Skeletal muscle cell (primary cell): ENCODE measurements at places on chromosomes 13 and 19.

GRCh38 chr19:54612428-54612827, 17.9 kb upstream of the LILRB1 start:
- DNase-seq, result no peak

- no peak for DNase-seq
Observed at GRCh38 chr19:15297416-15298224, 34.7 kb downstream of the BRD4 start.

DNA sequence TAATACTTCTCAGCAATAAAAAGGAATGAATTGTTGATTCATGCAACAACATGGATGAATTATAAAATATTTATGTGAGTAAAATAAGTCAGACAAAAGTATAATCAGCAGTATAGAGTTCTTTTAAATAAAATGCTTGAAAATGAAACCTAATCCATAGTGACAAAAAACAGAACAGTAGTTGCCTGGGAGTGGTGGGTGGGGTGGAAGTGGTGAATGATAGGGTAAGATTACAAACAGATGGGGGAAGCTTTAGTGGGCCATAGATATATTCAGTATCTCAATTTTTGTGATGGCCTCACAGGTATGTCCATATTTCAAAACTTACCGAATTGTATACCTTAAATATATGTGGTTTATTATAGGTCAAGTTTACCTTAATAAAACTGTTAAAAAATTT, 124.9 kb upstream of the UBL3 start:
- DNase-seq, result no peak

DNA sequence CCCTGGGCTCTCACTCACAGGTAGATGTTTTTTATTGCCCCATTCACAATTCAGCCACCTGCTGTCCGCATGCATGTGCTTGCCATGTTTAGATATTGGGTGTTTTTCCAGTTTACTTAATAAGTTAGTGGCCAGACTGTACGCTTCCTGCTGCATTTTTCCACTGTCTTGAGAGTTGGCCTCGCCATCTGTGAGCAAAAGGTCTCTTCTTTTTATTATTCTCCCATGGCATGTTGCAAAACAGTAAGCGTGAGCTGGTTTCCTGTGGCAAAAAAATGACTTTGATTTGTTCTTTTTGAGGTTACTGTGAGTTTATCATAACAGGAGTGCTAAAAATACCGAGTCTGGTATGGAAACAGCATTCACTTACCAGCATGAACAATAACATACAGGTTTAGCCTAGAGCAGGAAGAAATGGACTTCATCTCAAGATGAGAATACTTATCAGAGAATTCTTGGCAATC, 46.0 kb downstream of the SAE1 start:
- DNase-seq, result peak; percentile 74

- DNase-seq, result no peak
Observed at GRCh38 chr19:39514840-39515550, at the start of gene SELENOV. TSS of gene SELENOV (plus strand) at chr19:39515139. CDS start at chr19:39515213, 74 bp downstream.

- DNase-seq, result no peak
Observed at GRCh38 chr13:32228330-32229041, 86.7 kb downstream of the ZAR1L start.

DNA sequence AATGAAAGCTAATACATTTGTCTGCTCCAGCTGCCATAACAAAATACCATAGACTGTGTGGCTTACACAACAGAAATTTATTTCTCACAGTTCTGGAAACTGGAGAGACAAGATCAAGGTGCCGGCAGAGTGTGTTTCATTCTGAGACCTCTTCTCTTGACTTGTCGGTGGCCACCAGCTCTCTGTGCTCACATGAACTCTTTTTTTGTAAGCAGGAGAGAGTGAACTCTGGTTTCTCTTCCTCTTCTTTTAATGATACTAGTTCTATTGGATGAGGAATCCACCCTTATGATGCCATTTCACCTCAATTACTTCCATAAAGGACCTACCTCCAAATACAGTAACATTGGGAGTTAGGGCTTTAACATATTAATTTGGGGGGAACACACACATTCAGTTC, 11.7 kb downstream of the KCTD12 start:
- no peak for DNase-seq

DNA sequence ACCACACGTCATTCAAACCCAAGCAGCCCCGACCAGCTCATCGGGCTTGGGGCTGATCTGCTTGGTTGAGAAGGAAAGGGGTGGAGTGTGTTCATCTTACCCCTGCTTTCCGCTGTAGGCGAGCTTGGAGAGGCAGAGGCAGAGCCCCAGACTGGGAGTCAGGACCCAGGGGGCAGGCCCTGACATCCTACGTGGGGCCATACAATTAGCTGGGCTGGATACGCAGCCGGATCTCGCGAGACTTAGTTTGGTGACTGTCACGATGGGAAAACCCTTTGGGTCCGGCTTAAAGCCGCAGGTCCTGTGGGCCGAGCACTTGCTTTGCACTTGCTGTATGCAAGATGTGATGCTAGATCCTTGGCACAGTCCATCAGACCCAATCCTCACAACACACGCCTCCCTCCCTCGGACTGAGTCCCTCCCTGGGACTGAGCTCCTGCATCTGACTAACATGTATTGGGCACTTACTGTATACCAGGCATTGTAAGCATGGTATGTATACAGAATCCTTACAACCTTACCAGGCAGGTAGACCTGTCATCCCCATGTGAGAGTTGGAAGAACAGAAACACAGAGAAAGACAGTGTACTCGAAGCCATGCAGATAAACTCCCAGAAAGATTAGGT, 3.7 kb downstream of the CEACAM16 start:
- no peak for DNase-seq

DNA sequence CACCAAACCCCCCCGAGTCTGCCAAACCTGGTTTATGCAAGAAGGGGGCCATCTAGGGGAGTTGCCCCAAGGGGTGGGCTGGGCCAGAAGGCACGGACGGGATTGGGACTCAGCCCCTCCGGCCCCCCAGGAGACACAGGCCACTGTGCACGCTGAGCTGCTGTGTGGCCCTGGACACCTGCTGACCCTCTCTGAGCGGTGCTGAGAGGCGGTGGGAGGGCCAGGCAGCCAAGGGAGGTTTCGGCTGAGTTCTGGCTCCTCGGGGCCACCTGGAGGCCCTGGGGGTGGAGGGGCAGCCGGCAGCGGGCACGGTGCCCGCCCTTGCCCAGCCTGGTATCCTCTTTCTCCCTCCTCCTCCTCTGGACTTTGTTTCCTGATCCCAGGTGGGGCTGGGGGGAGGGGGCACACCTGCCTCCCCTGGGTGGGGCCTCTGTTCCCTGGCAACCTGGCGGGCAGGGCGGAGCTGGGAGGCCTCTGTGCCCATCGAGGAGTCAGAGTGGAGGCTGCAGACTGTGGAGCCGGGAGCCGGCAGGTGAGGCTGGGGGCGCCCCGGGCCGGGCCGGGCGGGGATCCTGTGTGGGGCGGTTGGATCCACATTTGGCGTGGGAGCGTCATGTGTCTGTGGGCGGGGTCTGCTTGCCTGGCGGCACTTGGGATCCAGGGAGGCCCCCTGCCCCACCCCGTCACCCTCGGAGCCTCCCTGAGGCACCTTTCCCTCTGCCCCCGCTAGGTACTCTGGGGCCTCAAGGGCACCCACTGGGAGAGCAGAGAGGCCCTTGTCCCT, at the start of gene MISP:
MISP (plus strand) TSS at position 473 of the 784 bp plus-strand sequence. CDS start 5,835 bp downstream, outside the sequence.
- no peak for DNase-seq

GRCh38 chr13:111483621-111483987, 163.2 kb downstream of the TEX29 start:
- DNase-seq, result no peak

GRCh38 chr19:9823816-9824215, 3.9 kb upstream of the UBL5 start:
- no peak for DNase-seq

- DNase-seq, result no peak
Observed at GRCh38 chr13:25928941-25929505, 122.8 kb downstream of the SHISA2 start.

- no peak for DNase-seq
Observed at GRCh38 chr13:21538753-21539152, 65.2 kb downstream of the MICU2 start.

DNA sequence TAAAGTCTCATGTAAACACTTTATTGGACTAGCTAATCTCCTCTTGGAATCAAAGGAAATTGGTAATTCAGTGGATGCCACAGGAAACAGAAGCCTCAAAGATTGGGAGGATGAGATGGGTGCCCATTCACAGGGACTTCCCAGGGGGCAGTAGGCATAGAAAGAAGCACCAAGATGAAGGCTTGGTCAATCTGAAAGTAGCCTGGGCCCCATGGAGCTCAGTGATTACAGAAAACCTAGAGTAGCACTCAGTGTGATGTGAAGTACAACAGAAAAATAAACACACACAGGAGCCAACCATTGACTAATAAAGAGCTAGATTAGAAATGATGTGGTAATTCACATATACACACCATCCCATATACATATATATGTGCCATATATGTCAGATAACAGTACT, 560.6 kb downstream of the TBC1D4 start:
- DNase-seq, result no peak

GRCh38 chr13:40550130-40550529, 116.3 kb downstream of the FOXO1 start:
- DNase-seq, result no peak

GRCh38 chr19:58042495-58043340, 8.9 kb downstream of the ZSCAN1 start:
- no peak for DNase-seq

DNA sequence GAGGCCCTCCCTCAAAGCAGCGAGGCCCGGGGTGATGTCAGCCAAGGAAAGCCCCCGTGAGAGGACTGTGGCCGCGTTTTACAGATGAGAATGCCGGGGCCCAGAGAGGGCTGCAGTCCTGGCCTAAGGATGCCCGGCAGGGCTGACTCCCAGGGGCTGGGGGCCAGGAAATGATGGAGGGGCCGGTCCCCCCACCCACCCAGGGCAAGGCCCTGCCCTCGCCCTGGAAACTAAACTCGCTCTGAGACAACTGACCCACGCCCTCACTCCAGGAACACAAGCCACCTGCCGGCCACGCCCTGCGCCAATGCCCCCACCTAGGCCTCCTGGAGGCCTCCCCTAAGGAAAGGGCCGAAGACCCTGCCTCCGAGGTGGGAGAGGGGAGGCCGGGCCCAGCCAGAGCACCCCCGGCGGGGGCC, 7.2 kb downstream of the ZBTB7A start:
- no peak for DNase-seq

DNA sequence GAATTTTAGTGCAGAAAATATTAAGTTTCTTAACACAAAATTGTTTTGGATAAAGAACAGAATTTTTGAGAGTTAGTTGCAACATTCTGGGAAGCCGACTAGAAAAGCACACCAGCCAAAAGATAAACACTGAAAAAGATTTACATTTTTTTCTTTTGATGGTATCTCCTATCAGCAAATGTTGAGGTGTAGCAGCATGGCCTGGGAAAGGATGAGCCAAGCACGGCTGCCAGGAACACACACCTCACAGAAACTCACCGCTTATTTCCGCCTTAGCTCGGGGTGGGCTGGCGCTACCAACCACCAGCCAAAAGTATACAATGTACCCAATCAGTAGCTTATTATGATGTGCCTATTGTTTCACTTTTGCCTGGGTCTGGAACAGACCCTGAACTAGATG, 134.7 kb downstream of the MIPEP start:
- no peak for DNase-seq

DNA sequence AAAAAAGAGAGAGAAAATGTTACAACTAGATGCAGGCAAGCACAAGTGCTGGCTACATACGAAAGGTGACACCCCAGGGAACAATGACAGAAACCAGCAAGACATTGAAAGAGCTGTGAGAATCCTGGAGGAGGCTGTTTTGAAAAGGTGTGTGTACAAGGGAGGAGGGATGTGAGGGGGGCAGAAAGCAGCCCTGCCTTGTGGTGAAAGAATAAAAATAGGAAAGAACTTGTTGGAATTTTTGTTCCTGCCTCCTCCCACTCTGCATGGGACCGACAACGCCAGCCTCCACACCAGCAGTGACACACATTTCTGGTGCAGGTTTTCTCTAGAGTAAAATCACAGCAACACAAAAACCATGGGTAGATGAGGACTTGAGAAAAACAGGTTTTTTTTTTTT, 1258.6 kb downstream of the PCDH9 start:
- no peak for DNase-seq

DNA sequence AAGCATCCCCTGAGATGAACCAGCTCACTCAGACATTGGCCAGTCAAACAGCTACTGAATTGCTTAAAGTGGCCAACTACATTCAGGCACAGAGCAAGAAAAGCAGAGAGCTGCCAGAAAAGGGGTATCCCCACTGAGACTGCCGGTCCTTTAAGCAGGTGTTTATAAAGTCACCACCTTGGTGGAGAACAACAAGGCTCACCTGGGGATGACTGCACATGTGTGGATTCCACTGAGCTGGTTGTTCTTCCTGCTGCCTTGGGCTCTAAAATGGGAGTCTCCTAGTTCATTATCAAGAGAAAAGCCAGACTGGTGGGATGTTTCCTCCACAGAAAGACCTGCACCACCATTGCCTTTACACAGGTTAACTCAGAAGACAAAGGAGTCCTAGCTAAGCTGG, 51.8 kb upstream of the IPO5 start:
- DNase-seq, result no peak

GRCh38 chr13:98214008-98214643, 37.1 kb upstream of the RNF113B start:
- peak; percentile 36 for DNase-seq

GRCh38 chr19:11159598-11160439, 4.2 kb upstream of the SPC24 start:
- DNase-seq, result no peak

- no peak for DNase-seq
Observed at GRCh38 chr19:23273022-23273589, 22.9 kb upstream of the ZNF724 start.

- no peak for DNase-seq
Observed at GRCh38 chr13:114097893-114098688, 34.3 kb downstream of the RASA3 start.

GRCh38 chr19:43595999-43596841, at the start of the genes IRGQ and ZNF576:
TSS of gene IRGQ (minus strand) at chr19:43596134. CDS start at chr19:43595338, 796 bp downstream.
TSS of gene ZNF576 (plus strand) at chr19:43596595. CDS start at chr19:43597109, 514 bp downstream.
- peak; percentile 95 for DNase-seq

DNA sequence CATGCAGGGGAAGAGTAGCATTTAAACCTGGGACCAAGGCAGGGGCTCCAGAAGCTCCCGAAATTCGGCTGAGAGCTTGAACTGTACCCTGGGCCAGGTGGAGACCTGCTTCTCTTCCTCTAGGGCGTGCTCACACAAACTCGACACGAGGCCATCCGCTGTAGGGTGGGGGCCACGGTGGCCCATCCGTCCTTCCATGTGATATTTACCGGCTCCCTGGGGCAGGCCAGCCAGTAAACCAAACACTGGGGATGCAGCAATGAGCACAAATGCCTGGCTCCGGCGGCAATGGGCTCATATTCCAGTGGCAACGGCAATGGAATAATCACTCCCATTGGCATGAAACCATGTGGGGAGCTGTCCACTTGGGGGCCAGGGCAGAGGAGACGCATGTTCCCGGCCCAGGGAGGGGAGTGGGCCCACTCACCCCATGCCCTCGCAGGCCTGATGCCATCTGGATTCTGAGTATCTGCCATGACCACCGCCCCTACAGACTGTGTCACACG, 10.8 kb downstream of the SH3GL1 start:
- no peak for DNase-seq
